ENCODE measurements at places on chromosomes 1 and 21. TPM values are rescaled to one million over a fixed set of nuclear protein-coding genes. Genes with fewer than 3 reads are reported as not detected.

DNA sequence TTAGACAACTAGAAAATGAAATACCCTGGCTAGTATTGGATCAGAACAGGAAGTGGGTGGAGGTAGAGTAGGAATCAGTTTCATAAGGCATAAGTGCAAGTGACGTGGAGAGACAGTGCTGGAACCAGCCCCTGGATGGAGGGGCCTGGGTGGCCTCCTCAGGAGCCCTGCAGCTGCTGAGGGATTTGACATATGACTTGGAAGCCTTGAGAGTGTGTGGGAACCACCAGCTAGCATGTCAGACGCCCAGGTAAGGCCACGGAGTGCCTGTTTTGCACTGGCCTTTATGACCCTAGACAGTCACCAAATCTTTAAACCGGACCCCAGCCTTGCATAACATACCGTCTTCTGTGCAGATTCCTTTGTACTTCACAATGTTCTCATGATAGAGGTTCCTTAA, 94.4 kb downstream of the RAVER2 start:
- no peak for DNase-seq

DNA sequence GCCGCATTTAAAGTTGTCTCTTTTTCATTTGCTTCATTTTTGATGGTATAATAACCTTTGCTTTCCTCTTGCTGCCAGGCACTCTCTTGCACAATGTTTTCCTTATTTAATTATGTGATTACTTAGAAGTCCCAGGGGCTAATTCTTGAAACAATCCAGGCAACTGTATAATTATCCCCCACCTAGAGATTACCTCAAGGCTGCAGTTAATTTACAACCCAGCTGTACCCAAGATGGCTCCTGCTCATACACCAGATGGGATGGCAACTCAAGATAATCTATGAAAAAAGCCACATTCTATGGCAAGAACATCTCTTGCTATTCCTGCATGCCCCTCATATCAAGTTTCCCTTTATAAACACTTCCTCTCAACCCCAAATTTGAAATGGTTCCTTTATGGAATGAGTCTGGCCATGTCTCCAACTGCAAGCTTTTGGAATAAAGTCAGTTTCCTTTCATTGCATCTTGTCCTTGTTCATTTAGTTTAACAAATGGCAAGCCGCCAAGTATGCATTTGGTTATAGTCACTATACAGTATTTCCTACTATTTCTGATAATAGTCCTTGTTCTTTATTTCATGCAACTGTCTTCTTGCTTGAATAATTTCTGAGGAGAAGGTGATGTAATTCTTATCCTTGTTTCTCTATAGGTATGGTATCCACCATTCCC, 1042.6 kb downstream of the PLA2G4A start:
- no peak for DNase-seq

- DNase-seq, result no peak
Observed at GRCh38 chr1:153688276-153688675, 9.8 kb downstream of the NPR1 start.

- DNase-seq, result no peak
Observed at GRCh38 chr1:23171181-23171755, 2.6 kb upstream of the LUZP1 start.

NUDT4B gene
- total RNA-seq, result not detected

GRCh38 chr21:26834181-26834905, 10.9 kb downstream of the ADAMTS1 start:
- DNase-seq, result no peak

GRCh38 chr1:226325178-226325577, 16.2 kb upstream of the LIN9 start:
- no peak for DNase-seq

DNA sequence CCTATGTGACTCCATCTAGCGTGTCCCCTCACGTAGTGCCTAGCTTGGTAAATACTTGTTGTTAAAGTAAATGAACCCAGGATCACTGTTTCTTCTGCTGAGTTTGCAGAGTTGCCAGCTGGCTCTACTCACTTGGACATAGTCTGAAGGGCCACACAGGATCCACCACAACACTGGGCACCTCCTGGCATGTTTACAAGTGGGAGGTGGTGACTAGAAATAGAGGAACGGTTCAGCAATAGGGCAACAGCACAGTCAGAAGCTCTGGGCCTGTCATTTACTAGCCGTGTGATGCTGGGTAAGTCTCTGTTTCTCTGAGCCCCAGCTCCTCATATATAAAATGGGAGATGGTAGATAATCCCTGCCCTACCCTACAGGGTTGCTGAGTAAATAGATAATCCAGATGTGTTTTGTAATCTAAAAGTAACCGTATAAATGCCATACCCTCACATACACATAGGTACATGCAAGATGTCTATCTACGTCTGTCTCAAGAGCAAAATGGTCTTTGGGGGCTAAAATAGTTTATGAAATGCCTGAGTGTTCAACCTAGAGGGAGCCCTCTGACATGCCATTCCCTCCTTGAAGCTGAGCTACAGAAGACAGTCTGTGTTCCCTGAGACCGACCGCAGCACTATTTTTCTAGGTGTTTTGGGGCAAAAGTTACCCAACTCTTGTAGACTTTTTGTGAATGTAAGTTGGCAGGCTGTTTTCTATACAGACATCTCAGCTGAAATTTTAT, 20.5 kb downstream of the RNF220 start:
- DNase-seq, result no peak

- DNase-seq, result no peak
Observed at GRCh38 chr1:234619071-234619480, 9.1 kb upstream of the IRF2BP2 start.

GRCh38 chr1:27397749-27398148, 5.3 kb downstream of the GPR3 start:
- DNase-seq, result no peak

DNA sequence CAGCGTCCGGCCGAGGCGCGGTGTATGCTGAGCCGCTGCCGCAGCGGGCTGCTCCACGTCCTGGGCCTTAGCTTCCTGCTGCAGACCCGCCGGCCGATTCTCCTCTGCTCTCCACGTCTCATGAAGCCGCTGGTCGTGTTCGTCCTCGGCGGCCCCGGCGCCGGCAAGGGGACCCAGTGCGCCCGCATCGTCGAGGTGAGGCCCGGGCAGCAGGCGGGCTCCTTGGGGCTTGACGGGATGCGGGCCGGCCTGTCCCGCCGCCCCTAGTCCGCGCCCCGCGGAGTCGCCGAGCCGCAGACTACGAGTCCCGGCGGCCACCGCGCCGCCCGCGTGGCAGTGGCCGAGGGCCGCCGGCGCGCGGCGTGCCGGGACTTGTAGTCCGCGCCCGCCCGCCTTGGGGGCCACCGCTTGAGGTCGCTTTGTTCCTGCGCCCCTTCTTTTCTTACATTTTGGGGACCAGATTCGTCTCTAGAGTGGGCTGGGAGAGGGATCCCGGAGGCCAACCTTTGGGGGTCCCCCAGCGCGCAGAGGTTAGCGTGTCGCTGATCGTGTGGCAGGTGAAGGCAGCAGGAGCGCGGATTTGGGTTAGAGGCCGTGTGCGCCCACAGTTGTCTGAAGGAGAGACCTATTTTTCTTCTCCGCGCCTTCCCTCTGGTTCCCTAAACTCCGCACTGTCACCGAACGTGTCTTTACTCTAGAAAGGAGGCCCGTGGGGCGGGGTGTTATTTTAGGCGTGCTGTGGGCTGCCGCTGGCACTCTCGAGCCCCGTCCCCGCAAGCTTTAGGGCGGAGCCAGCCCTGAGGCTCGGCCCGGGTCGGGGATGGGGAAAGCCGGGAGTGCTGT, 553 bp downstream of the CMPK1 start:
- DNase-seq, result peak; percentile 89

NTNG1 gene
- not detected for total RNA-seq

- no peak for DNase-seq
Observed at GRCh38 chr1:1937061-1937460, 18.0 kb upstream of the TMEM52 start.

MACF1 gene
- total RNA-seq, result 395 TPM

DNA sequence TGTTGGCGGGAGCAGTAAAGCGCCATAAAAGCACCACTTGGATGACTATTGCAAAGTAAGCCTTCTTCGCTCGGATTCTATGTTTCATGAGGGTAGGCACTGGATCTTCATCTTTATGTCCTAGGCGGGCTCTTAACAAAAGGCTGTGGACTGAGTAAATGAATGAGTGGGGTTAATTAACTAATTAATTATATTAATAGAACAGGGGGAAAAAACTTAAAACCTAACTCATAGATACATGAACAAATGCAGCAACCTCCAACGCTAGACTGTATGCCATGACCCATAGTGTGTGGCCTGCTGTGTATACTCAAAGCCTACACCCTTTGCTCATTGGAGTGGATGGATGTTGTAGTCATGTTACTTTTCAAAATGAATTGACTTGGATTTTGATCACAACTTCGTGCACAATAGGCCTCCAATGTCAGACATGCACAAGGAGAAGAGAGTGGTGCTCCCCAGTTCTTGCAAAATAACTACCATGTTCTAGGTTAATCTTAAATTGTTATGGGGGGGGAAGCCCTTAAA, 417 bp upstream of the GFI1 start:
- no peak for DNase-seq

- no peak for DNase-seq
Observed at GRCh38 chr1:15531682-15532081, 5.0 kb downstream of the DNAJC16 start.
